AG04449 (cell line): ENCODE measurements at places on chromosomes 4 and X.

GRCh38 chrX:101357166-101357795 lies 8.7 kb upstream of the TIMM8A start:
- DNase-seq: no peak

GRCh38 chr4:159768016-159768415 lies 665.1 kb downstream of the RAPGEF2 start:
- DNase-seq: no peak

DNA sequence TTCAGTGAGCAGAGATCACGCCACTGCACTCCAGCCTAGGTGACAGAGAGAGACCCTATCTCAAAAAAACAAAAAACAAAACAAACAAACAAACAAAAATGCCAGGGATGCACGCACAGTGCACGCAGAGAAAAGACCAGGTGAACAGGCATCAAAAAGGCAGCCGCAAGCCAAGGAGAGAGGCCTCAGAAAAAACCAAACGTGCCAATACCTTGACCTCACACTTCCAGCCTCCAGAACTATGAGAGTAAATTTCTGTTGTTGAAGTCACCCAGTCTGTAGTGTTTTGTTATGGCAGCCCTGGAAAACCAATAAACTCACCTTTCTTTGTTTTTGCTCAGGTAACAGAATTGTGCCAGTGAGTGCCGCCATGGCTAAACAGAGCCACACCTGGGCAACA lies 66.0 kb downstream of the CHRNA9 start:
- no peak for DNase-seq

- no peak for DNase-seq
These were observed 2.4 kb upstream of the RAB40AL start for GRCh38 chrX:102934624-102935023.

DNA sequence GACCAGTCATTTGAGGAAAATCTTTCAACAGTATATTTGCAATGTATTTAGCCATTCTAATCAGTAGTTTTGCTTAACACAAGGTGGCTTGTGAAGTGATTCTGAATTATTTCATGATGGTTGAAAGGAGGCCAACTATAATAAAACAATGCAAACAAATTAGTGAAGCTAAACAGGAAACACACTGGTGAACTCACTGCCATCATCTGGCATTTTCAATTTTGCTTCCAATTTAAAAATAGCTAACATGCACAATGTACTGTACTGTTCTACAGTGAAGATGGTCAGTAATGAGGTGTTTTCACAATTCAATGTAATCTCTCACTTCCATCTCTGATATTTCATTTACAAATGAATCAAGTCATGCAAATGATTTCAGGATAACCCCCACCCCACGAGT lies 31.1 kb downstream of the PGRMC2 start:
- no peak for DNase-seq

DNA sequence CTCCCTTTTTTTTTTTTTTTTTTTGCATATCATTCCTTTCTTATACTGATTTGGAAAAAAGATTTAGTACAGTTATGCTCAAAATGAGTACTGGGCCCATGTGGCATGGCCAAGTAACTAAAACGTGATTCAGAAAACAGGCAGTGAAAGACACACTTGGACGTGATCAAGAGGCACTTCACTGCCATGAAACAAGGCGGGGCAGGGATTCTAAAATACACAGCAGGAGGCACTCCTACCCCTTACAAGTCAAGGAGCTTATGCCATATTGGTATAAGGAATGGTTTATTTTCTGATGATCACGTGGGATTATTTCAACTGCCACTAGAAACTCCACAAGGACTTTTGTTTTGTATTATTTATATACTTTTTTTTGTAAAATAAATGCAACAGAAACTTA lies 72.0 kb downstream of the CHST7 start:
- DNase-seq: no peak

GRCh38 chrX:74923942-74924448 lies 1.3 kb downstream of the NEXMIF start:
- DNase-seq: no peak

- no peak for DNase-seq
These were observed 47.3 kb upstream of the PPARGC1A start for GRCh38 chr4:23937173-23937572.

DNA sequence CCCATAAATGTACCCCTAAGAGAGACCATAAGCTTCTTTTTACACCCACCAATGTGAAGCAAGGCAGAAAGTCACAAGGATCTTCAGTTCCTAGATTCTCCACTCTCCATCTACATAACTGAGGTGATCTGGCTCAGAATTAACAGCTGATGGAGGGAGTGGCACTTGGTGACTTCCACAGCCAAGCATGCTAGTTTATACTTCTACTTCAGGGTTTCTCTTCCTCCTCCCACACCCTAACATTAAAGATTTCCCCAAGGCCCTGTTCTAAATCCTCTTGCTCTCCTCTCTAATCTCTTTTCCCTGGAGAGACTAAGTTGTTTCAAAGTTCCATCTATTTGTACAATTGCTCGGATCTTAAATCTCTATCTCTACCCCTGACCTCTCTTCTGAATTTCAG lies 81.1 kb downstream of the MBNL3 start:
- no peak for DNase-seq

- DNase-seq: no peak
These were observed 3.3 kb upstream of the PRSS12 start for GRCh38 chr4:118356111-118356510.

GRCh38 chr4:142813388-142813787 lies 32.7 kb downstream of the INPP4B start:
- DNase-seq: no peak

GRCh38 chrX:82589410-82589809 lies 918.7 kb upstream of the POU3F4 start:
- no peak for DNase-seq

GRCh38 chrX:41276661-41277506 lies 57.1 kb upstream of the DDX3X start:
- no peak for DNase-seq

DNA sequence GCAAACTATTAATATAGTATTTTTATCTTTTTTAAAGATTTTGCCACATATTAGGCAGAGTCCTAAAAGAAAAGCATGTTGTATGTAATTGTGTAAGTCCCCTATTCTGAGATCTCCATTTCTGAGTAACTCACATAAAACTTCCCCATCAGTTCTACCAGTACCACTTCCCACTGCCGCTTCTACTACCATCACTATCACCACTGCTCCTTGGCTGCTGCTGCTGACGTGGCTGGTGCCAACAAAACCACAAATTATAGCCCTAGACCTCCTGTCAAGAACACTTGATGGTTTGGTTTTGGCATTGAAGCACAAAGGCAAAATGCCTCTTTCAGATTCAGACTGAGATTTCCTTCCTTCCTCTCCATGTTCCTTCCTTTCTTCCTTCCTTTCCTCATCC lies 106.4 kb downstream of the MMRN1 start:
- no peak for DNase-seq

- DNase-seq: no peak
These were observed 15.8 kb upstream of the CXorf38 start for GRCh38 chrX:40663078-40663740.

GRCh38 chr4:37138019-37138653 lies 106.4 kb upstream of the NWD2 start:
- no peak for DNase-seq

DNA sequence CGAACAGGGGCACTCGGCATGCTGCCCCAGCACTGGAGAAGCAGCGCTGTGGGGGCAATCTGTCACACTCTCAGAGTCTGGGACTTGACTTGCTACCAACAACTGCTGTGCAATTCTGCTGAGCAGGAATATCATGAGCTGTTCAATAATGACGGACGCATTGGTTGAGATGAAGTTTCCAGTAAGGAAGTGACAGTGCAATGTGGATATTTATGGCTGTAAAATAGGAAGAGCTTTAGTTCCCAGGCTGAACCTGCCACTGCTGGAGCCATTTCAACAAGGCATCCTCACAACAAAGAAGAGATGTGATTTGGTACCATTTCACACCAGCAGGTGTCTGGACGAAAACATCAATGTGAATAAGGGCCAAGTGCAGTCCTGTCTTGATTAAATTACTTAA lies 24.2 kb downstream of the CHST7 start:
- no peak for DNase-seq

GRCh38 chrX:106912864-106913263 lies 7.3 kb upstream of the CLDN2 start:
- no peak for DNase-seq

GRCh38 chr4:94504545-94504944 lies 52.8 kb downstream of the PDLIM5 start:
- peak; percentile 76 for DNase-seq

- DNase-seq: no peak
These were observed 19.3 kb upstream of the MSMO1 start for GRCh38 chr4:165308166-165308565.

GRCh38 chr4:7402526-7402925 lies 32.2 kb downstream of the PSAPL1 start:
- DNase-seq: no peak

DNA sequence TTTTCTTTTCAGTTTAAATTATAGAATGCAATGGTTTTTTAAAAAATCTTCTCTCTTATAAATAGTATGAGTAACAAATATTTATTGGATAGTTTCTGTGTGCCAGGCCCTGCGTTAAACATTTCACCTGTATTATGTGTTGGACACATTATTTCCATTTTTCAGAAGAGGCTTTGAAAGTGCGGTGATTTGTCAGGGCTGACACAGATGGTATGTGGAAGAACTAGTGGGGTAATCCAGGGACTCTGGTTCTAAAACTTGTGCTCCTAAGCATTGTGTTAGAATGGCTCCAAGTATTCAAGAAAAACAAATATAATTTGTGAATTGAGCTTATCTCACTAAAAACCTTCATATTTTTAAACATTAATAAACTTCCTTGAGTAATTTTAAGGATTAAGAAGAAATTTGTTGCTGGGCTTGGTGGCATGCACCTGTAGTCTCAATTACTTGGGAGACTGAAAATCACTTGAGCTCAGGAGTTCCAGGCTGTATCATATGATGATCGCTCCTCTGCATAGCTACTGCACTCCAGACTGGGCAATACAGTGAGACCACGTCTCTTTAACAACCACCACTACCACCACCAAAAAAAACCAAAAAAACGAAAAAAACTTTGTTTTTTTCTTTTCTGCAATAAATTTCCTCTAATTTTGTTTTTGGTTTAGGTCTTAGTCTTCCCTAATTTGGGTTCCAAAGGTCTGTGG lies 40.0 kb downstream of the RAPGEF2 start:
- no peak for DNase-seq

- DNase-seq: no peak
These were observed 701 bp upstream of the BCOR start for GRCh38 chrX:40098264-40099054.

GRCh38 chr4:72886602-72887001 lies 182.9 kb downstream of the COX18 start:
- no peak for DNase-seq

DNA sequence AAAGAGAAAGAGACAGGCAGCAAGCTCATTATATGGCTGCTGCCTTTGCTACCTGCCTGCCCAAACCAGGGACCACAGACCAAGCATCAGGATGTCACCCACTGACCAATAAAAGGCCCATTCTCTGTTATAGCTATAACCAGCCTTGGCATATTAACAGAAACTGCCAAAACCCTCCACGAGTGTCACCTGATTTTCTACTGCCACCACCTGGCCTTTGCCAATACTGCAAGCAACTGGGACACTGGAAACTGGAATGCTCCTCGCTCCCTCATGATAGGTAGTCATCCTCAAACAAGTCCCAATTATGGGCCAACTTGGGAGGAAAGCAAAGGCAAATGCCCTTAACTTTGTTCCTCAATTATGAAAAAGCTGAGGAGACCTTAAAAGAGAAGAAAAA lies 76.0 kb downstream of the SPIN4 start:
- no peak for DNase-seq

DNA sequence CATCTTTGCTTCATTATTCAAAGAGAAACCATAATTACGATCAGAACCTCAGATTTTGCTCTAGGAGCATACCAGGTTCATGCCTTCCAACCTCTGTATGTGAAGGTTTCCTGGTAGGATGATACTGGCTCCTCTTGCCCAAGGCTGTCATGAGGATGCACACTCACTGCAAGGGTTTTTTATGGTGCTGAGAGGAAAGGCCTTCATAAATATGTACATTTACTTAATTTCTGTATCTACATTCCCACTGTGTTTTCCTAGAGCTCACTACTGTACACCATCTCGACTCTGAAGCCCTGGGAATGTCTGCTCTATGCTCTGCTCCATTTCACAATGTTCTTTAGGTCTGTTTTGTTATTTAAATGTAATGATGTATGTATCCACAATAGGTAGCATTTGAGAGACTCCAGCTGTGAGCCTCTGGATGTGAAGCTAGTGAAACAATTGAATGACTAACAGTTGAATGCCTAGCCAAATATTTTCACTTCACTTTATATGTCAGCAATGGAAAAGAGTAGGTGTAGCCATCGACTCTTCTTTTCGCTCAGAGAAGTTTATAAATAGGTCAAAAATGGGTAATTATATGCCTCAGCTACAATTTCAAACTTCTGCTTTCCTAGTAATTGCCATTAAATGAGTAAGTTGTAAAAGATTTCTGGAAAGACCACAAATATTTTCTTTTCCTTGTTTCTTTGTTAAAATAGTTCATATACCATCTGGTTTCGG lies 228.0 kb downstream of the PALLD start:
- DNase-seq: no peak

GRCh38 chrX:137565921-137566745 lies at the start of gene ZIC3:
Gene ZIC3, plus strand, starts transcription at chrX:137566127. Its CDS starts 565 bp downstream, at chrX:137566692.
- no peak for DNase-seq

DNA sequence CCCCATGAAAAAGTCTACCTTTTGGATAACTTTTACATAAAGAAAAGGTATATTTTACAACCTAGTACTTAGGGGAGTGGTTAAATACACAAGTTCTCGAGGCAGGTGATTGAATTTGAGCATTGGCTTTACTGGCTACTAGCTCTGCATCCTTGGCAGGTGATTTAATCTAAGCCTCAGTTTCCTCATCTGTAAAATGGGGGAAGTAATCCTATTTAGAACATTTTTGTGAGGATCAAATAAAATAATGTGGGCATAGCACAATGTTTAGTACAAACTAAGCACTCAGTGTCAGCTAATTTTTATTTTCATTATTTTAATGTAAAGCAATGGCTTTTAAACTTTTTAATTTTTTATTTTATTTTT lies 102.9 kb downstream of the CEP135 start:
- no peak for DNase-seq

- DNase-seq: no peak
These were observed 37.3 kb downstream of the HPGD start for GRCh38 chr4:174485025-174485424.

DNA sequence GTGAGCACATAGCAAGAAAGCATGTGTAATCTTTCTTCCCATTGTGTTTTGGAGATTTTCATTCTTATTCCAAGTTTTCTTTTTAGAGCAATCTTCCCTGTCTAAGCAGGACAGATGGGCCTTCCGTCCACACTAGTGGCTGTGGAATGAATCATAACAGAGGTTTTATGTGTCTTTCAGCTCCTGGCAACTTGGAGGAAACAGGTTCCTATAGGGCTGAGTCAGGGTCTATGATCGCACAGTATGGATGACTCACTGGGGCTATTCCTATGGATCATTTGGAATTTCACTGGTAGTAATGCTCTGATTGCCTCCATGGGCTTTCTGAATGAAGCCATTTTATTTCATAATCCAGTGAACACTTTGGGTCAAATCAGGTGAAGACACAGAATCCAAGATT lies 51.8 kb upstream of the CBLL2 start:
- DNase-seq: peak; percentile 65

- no peak for DNase-seq
These were observed 5.5 kb upstream of the HGFAC start for GRCh38 chr4:3436048-3436797.
